ENCODE measurements at places on chromosomes 5 and 9.

DNA sequence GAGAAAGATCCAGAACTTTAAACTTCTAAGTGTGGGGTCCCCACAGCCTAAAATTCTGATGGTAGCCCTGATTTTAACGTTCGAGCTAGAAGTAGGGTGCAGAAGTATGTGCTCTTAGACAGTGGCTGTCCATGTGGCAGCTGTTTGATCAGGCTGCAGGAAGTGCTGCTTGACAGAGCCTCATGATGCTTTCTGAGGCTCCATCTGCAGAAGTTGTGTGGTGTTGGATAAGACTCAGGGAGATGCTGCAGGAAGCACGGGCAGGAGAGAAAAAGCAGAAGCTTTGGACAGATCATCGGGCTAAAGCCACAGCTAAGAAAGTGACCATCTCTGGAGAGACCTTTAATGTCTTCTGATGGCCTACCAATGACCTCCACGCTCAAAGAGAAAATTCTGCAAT, 8.1 kb downstream of the MTMR12 start:
- no peak for DNase-seq

- DNase-seq, result peak; percentile 45
Measured at GRCh38 chr5:54700986-54701578, 183.5 kb downstream of the SNX18 start.

DNA sequence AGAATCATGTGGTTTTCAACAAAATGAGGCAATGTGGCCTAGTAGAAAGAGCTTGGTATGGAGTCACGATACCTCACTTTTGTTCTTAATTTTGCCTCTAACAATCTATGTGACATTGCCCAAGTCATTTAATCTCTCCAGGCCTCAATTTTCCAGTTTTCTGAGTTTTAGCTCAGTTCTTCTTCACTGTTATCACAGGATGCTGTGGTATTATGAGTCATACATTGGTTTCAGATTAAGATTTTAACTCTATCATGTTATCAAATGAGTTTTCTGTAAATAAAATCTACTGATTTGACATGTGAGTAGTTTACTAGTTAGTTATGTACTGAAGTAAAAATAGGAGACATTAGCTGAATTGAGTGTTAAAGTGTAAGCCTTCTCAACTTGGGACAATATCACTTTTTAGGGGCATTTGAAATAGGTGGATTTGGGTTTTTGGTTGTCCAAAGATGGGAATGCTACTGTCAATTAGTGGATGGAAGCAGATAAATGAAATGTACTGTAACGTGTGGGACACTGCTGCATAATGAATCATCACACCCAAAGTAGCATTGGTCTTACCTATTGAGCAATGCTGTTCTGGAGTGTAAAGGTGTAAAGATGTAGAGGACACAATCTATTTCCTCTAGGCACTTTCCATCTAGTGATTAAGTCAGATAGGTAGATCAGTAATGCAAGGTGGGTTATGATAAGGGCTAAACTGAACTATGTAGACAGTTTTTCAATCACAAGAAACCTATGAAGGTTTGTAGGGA, 73.3 kb downstream of the NNT start:
- no peak for DNase-seq

- no peak for DNase-seq
Measured at GRCh38 chr9:137787381-137787780, 90.2 kb upstream of the CACNA1B start.

GRCh38 chr5:90479611-90480385, 5.1 kb downstream of the POLR3G start:
- DNase-seq, result no peak

GRCh38 chr9:99722877-99723276, 98.8 kb upstream of the NR4A3 start:
- no peak for DNase-seq

GRCh38 chr9:90789862-90790261, 11.8 kb upstream of the SYK start:
- DNase-seq, result no peak

GRCh38 chr9:123302348-123303214, 34.2 kb upstream of the STRBP start:
- DNase-seq, result no peak

DNA sequence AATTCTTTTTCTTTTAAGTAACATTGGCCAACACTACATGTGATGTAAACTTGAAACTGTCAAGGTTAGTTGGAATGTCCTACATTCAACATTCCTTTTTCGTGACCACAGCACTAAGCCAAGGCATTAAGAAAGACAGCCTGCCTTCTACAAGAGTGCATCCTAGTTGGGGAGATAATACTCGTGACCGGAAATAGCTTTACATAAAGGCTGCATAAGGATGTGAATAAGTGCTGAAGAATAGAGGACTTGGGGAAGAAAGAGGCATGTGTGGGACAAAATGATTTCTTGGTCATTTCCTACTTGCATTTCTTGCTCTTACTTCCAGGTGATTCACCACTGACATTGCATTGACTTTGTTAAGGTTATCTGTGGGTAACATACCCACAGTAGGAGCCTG, 282.0 kb downstream of the DMRT2 start:
- DNase-seq, result no peak

DNA sequence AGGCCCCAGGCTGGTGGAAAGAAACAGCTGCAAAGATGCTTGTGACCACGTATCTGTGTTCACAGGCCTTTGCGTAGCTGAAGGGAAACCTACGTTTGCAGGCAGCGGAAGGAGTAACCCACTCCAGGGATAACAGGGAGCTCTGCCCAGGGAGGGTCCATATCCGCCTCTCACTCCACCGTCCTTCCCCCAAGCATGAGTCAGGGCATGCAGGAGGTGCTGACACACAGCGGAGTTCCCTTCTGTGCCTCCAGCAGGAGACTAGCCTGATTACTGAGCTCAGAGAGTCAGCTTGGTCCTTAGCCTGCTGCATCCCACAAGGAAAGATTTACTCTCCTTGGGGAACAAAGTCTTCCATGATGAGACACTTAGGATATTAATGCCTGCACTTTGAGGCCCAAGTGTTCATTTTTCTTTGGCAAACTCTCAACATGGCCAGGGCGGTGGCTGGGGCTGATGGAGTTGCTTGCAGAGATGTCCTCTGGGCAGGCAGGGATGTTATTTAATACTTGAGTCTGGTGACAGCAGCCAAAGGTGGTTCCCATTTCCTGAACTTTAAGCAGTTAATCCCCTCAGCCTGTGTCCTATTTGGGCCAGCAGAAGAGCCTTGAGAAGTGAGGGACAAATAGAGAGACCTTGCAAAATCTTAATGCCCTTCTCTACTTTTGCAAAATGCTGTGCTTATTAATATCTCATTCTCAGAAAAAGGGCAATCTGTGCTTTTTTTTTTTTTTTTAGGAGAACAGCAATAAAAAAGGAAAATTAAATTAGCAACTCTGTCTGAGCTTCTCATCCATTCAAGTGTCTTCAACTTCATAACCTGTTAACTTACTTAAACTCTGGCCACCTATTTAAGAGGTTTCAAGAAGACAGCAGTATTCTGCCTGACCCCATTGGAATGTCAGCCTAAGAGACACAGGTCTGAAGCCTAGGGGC, 222.1 kb downstream of the HSPA4 start:
- DNase-seq, result no peak

- no peak for DNase-seq
Measured at GRCh38 chr5:68033961-68034571, 181.5 kb upstream of the PIK3R1 start.

DNA sequence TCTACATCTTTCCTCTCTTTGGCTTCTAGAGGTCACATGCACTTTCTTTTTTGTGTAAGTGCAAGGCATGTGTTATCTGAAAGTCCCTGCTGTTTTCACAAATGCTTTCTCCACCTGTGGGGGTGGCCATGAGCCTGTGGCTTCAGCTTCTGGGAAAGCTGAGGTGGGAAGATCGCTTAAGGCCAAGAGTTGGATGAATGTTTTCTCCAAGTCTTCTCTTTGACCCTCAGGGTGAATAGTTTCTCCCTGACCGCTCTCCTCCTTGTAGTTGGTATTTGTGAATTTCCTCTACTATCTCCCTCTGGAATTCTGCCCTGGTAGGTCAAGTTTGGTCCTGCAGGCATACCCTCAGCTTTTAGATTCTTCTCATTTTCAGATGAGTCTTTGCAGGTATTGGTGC, 74.2 kb downstream of the UGCG start:
- no peak for DNase-seq

DNA sequence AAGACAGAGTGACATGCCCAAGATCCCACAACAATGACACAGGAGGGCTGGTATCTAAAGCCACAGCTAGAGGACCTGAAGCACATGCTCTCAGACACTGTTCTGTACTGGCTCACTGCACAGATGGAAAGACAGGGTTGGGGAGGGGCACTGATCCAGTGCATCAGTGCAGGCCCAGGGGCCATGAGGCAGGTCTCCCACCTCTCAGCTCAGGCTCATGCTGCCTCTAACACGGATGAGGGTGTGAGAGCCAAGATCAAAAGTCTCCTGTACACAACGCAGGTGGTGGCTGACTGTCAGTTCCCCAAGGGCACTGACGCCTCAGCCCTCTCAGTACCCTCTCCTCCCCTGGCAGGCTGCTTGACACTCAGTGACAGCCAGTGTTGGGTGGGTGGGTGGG, 10.9 kb downstream of the RAPGEF1 start:
- DNase-seq, result no peak

- no peak for DNase-seq
Measured at GRCh38 chr9:125747765-125748445, 732 bp downstream of the PBX3 start.

GRCh38 chr9:97771641-97772040, 74.5 kb upstream of the XPA start:
- DNase-seq, result no peak

GRCh38 chr9:14702200-14702720, 9.0 kb upstream of the ZDHHC21 start:
- DNase-seq, result no peak

DNA sequence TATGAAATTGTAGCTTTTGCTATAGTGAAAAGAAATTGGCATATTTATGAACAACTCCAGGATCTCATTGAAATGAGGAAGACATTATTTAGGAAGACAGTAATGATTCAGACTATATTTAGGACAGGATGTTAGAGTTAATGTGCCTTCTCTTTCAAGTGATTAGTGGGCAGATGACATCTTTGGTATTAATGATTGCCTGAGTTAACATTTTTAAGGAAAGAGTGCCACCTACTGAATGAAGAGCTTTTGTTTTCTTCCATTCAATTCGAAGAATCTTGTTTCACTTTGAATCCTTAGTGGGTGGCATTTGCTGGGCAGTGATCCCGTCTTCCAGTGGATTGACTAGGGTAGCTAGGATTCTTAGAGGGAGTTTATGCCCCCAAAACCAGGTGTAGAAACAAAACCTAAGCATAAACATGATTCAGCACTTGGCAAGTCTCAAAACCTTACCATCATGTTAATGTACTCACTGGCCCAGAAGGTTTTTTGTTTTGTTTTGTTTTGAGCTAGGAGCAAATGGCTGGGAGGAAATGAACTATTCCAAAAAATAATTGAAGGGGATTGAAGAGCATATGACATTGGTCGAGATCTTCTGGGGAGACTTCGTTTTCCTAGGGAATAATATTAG, 23.2 kb downstream of the MAP3K1 start:
- DNase-seq, result peak; percentile 23

- no peak for DNase-seq
Measured at GRCh38 chr5:147517383-147517782, 7.5 kb upstream of the DPYSL3 start.

- no peak for DNase-seq
Measured at GRCh38 chr5:178301641-178302040, 69.0 kb upstream of the PHYKPL start.

DNA sequence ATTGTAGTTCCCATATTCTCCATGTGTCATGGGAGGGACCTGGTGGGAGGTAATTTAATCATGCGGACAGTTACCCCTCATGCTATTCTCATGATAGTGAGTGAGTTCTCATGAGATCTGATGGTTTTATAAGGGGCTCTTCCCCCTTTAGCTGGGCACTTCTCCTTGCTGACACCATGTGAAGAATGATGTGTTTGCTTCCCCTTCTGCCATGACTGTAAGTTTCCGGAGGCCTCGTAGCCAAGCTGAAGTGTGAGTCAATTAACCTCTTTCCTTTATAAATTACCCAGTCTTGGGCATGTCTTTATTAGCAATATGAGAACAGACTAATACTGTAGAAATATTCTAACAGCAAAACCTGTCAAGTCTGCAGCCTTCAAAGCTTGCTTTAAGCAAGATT, 293.2 kb downstream of the CTNND2 start:
- DNase-seq, result no peak

DNA sequence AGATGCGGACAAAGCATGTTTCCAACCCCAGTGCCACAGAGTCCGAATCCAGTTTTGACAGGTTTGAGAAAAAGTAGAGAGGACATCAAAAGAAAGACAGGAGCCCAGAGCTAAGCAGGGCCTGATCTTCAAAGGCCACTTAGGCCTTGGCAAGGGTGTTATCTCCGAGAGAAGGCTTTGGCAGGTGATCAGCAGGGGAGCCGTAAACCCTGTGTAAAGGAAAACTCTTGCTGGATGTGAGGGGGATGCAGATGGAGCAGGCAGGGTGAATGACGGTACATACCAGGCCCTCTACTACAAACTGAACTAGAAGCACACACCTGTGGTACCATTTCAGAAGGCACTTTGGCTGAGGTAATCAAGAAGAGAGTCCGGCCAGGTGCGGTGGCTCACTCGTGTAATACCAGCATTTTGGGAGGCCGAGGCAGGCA, 1.4 kb upstream of the HNRNPH1 start:
- no peak for DNase-seq

DNA sequence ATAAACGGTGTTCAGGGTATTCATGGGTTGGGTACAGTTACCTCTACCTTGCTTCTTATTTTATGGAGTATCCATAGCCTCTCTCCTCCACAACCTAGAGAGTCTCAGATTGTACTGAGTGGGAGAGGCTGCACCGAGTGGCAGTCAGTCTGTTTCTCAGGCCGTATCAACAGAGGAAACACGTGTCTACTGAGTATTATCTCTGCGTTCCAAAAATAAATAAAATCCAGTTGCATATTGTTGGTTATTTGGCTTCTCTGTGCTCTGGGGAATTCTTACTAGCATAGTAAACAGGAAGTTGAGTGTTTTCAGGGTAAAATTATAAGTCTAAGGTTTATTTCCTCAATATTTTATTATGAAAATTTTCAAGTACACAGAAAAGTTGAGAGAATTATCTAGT, 231.0 kb downstream of the ARHGEF28 start:
- no peak for DNase-seq

DNA sequence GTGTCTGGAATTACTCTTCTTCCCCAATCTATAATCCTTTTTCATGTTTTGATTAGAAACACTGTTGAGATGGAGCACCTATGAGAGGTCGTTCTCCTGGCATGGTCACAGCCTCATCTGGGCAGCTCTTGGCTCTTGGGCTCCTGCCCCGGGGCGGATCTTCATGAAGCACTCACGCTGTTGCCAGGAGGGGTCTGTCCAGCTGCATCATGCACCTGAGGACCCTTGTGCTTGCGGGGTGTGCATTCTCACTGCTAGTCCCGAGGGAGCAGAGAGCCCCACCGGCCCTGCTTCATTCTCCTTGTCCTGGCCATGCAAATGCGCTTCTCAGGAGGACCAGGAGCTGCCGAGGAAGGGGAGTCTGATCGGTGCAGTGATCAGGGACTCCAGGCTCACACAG, 117.6 kb upstream of the S1PR3 start:
- no peak for DNase-seq

DNA sequence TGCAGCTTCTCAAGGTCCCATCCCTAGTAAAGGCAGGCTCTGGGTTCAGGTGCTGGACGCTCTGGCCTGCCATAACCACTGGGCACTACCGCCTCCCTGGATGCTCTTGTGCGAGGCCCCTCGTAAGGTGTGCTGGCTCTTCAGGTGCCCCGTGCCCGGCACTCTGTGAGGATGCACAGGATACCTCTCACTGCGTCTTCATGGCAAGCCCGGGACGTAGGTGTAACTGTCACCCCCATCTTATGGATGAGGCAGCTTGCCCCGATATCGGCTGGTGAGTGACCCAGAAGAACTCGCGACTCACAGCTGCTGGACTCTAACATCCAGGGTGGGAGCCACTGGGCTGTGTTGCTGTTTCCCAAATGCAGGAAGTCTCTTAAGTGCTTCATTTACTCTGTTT, 79.0 kb downstream of the GTF3C4 start:
- no peak for DNase-seq
